Ecto neural progenitor cell (in vitro differentiated cells): ENCODE measurements at places on chromosomes 5 and 9.
A peak's percentile ranks its signal among the peaks of the same experiment; 100 is the strongest.

GRCh38 chr9:113558632-113559502, 95.3 kb downstream of the RGS3 start:
- DNase-seq = no peak

- no peak for DNase-seq
Observed at GRCh38 chr5:43702815-43703214, 99.8 kb downstream of the NNT start.

DNA sequence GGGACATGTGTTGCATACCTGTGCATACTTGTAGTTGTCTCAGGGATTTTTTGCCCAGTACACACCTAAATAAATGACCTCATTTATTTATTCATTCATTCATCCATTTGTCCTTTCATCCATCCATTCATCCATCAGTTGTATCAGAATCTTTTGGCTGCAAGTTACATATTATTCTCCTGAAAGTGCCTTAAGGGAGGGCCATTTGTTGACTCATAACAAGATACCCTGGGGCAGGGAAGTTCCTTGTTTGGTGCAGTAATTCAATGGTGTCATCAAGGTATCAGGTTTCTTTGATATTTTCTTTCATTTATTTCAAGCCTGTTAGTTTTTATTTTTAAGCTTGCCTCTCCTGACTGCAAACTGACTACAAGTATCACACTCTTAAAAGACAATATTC, 597.9 kb upstream of the TLE4 start:
- no peak for DNase-seq

DNA sequence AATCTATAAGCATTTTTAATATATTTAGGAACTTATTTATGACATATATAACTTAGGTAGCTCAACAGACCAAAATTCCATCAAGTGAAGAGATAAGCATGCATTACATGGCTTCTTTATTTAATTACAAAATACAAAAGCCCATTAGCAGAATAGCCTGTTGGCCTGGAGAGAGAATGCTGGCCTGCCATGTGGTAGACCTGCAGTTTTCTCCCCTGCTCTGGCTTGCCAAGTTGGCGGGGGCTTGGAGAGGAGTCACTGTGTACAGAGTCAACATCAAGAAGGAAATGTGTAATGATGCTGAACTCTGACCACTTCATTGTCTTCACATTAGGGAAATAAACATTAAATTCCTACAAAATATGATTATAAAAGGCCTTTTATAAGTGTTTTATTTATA, 69.8 kb upstream of the CNTLN start:
- no peak for DNase-seq

- no peak for DNase-seq
Observed at GRCh38 chr9:84330246-84330645, 10.3 kb downstream of the SLC28A3 start.

GRCh38 chr5:9743507-9743906, 113.4 kb upstream of the TAS2R1 start:
- DNase-seq = no peak

GRCh38 chr9:38437193-38437823, 13.1 kb upstream of the IGFBPL1 start:
- no peak for DNase-seq

- DNase-seq = no peak
Observed at GRCh38 chr5:93164690-93165089, 416.3 kb downstream of the NR2F1-AS1 start.

GRCh38 chr5:132747616-132748440, 602 bp downstream of the CCNI2 start:
- DNase-seq = no peak

DNA sequence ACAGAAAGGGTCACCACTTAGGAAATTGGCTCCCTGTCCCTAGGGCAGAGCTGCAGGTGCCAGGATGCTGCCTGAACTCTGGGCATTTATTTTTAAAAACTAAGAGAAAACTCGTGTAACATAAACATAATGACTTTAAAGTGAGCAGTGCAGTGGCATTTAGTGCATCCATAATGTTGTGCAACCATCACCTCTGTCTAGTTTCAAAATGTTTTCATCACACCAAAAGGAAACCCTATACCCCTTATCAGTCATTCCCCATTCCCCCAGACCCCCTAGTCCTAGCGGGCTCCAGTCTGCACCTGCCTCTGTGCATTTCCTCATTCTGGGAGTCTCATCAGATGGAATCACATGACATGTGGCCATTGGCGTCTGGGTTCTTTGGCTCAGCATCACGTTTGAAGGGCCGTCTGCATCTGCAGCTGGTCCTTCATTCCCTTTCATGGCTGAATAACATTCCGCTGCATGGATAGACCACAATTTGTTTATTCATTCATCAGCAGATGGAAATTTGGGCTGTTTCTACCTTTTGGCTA, 55.8 kb downstream of the NSG2 start:
- DNase-seq = no peak

GRCh38 chr9:77488439-77489126, 159.5 kb downstream of the GNA14 start:
- no peak for DNase-seq

DNA sequence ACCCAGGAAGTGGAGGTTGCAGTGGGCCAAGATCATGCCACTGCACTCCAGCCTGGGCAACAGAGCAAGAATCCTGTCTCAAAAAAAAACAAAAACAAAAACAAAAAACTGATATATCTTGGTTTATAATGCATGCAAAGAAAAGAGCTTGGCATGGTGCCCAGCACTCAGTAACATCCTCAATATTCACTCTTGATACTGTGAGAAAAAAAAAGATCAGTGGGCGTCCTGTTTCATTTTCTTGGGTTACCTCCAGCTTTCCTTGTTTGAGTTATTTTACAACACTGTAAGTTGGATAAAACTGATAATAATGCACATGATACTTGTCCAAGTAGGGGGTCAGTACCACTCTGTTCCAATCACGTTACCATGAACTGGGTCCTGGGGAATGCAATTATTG, 7.8 kb downstream of the PHYHD1 start:
- no peak for DNase-seq

DNA sequence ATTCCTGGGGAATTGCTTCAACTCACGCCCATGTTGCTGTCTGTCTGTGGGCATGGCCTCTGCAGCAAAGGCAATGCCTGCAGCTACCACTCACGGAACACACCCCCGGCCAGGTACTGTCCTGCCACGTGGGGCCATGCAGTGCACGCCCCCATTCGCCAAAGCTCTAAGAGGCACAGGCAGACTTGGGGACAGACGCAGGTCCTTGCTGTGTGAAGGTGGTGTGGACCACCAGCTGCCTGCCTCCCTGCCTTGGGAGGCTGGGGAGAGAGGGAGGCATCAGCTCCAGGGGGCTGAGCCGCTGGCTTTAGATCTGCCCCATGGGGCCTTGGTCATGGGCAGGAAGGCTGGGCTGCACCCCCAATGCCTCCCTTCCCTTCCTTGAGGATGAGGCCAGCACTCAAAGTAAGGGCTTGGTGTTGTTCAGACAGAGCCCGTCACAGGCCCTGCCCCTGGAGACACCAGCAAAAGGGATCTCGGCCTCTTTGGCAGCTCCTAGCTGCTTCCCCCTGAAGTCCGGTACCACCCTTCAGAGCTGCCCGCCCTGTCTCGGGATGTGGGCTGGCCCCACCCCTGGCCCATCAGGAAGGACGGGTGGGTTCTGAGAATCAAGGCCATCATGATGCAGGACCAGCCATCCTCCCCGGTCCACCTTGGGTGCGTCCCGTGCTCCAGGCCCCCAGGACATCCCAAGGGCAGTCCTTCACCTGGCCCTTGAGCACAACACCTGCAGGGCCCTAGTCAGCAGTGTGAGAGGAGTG, 2.3 kb downstream of the GRIN1 start:
- DNase-seq = no peak

GRCh38 chr5:100800562-100800961, 102.5 kb downstream of the ST8SIA4 start:
- no peak for DNase-seq

DNA sequence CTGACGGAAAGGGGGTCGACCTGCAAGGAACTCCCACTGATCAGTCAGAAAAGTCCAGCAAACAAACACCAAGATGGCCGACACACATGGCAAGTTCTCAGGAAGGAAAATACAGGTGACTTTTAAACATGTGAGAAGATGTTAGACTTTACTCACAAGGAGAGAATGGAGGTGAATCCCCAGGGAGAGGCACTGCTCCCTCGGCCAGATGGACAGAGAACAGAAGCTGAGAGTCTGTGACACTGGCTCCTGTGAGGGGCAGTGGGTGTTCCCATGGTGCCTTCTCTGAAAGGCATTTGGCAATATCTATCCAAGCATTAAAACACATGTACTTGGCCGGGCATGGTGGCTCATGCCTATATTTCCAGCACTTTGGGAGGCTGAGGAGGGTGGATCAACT, 22.8 kb downstream of the COL5A1 start:
- DNase-seq = no peak

- DNase-seq = peak; percentile 65
Observed at GRCh38 chr9:116157436-116158138, 4.0 kb downstream of the PAPPA start.

- no peak for DNase-seq
Observed at GRCh38 chr9:32787816-32788215, 4.5 kb downstream of the TMEM215 start.

DNA sequence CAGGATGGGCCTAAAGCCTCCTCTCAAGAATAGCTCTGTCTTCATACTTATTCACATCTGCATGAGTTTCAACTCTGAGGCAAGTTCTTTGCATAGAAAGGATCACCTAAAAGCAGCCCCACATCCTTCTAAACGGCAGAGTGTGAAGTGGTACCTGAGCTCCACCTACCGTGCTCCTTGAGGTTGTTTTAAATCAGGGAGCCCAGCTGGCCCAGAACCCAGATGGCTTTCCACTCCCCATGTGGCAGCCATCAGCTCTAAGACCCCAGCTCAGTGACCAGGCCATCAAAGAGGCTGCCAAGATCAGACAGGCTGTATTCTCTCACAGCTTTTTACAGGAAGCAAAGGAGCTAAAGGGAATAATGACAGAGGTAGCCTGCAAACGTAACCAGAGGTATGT, 299.3 kb downstream of the RASEF start:
- no peak for DNase-seq

GRCh38 chr9:105911104-105911911, 217.0 kb downstream of the TMEM38B start:
- peak; percentile 54 for DNase-seq

- DNase-seq = no peak
Observed at GRCh38 chr5:88480801-88481499, 212.3 kb upstream of the TMEM161B start.

DNA sequence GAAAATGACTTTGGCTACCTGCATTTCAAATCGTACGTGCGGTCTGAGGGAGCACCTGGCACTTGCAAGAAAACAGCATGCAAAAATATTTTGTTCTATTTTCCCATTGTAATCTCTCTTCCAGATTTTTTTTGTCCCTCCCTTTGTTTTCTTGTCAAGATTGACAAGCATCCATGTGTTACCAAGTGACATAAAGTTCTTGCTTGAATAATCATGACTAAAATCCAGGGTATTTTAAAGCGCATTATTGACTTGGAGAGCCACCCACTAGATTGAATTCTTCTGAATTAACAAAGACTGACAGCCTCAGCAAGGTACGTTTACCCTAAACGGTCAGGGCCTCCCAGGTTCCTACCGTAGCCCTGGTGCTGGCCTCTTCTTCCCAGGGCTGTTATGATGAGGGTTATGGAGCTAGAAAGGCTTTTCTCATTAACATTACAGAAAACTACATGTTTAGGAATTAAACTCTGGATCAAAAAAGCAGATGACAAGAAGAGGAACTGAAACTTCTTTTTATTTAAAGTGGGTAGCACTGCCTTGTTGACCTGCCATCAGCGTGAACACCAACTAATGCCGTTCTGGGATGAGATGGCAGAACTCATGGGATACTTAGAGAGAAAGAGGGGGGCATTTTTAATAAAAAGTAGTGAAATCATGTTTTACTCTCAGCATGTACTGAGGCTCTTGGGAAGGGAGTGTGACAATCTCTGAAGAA, 297.0 kb downstream of the EFNA5 start:
- DNase-seq = no peak

DNA sequence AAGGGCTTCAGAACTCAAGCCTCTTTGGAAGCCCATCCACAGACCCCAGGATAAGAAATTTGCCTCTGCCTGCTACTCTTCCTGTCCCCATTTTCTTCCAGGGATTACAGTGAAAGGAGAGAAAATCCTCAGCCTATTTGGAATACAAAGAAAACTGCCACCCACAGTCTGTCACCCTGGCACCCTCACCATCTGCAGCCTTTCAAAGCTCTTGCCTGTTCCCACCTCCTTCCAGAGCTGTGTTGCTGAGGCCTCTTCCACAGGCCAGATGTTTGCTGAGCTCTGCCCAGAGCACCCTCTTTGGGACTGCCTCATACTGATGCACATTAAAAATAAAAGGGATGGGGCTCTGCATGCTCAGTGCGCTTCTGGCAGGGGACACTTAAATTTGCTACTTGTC, 35.9 kb upstream of the TAF1L start:
- no peak for DNase-seq

- no peak for DNase-seq
Observed at GRCh38 chr5:158618256-158618655, 481.5 kb downstream of the EBF1 start.

DNA sequence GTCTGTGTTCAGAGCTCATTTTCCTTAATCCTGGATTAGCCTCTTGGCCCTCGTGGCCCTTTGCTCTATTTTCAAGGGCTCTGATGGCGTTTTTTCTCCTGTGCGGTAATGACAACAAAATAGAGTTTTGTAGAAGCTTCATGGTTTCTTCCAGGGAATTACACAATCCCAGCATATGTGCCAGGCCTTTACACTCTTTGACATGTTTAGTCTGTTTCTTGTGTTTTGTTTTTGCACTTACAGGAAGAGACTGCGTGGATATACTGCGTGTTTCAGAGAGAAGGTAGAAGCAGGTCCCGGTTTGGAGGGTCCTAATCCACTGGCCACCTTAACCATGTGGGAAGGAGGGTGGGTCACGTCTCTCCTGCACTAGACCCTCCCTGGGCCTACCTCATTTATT, 400.2 kb upstream of the IRX4 start:
- DNase-seq = no peak

DNA sequence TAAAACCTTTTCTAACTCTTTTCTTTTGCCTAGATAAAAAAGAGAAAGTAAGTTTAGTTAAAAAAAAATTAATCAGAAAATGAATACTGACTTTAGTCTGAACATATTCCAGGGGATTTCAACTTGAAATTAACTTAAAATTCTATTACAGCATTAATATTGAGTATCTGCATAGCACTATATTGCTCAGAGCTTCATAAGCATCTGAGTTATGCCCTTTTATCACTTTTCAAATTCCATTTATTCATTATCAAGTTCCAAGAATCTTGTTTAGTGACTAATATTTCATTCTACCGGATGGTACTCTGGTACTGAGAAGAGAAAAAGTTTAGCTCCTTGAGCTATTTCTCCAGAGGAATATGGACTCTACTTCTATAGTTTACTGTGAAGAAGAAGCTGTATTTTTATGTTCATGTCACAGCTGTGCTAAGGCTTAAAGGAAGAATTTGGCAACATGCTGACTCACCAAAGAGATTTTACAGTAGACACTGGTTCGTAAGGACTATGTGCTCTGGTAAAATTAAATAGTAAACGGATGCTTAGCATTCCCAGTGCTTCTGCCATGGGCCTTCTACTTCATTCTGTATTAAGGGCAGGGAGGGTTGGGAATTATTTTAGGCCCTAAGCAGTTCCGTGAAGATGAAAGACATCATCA, 285.2 kb upstream of the SEMA6A start:
- no peak for DNase-seq
